T-helper 17 cell (primary cell): ENCODE measurements at places on chromosomes 5 and 9. TPM values are rescaled to one million over a fixed set of nuclear protein-coding genes. Genes with fewer than 3 reads are reported as not detected.

DNA sequence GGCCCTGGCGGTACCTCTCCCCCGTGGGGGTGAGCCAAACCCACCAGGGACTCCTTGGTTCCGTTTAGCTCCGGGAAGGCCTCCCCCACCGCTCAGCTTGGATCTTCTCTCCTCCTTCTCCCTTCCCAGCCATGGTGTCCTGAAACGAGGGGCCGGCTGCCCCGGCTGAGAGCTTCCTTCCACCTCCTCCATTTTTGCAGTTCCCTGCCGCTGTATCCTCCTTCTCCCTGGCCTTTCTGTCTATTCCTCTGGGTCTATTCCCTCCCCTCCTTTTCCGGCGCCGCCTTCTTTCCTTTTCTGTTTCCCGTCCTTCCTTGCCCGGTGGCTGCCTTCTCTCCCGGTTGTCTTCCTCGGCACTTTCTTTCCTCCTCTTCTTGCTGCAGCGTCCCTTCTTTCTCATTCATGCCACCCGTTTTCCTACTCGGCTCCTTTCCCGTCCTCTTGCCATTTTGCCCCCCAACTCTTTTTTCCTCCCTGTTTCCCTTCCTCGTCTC lies 110.4 kb downstream of the LIFR start:
- no peak for DNase-seq

Gene GRIN3A
- not detected for total RNA-seq

- no peak for DNase-seq
Measured at GRCh38 chr9:114957558-114957957, 27.2 kb upstream of the TNFSF8 start.

Gene PITX1
- total RNA-seq: not detected

GRCh38 chr5:121503111-121503840 lies 348.4 kb upstream of the FTMT start:
- no peak for DNase-seq
